ENCODE measurements at places on chromosomes 2 and 18.

GRCh38 chr18:34525244-34525643 lies 184.9 kb upstream of the DTNA start:
- DNase-seq: no peak

DNA sequence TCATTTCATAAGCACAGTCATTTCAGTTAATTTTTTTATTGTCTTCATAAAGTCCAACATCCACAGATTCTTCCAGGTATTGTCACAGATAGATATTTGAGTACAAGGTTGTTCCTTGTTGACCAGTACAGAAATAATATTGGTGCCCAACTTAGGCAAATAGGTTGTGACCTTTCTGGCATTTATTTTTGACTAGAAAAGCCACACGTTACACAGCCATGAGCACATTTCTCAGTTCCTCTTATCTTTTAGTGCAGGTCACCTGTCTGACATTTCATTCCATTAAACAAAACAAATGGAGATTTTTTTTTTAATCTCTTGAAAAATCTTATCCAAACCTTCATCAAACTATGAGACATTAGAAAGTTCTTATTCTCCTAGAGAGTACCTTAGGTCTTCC lies 428.8 kb downstream of the ZNF521 start:
- no peak for DNase-seq

DNA sequence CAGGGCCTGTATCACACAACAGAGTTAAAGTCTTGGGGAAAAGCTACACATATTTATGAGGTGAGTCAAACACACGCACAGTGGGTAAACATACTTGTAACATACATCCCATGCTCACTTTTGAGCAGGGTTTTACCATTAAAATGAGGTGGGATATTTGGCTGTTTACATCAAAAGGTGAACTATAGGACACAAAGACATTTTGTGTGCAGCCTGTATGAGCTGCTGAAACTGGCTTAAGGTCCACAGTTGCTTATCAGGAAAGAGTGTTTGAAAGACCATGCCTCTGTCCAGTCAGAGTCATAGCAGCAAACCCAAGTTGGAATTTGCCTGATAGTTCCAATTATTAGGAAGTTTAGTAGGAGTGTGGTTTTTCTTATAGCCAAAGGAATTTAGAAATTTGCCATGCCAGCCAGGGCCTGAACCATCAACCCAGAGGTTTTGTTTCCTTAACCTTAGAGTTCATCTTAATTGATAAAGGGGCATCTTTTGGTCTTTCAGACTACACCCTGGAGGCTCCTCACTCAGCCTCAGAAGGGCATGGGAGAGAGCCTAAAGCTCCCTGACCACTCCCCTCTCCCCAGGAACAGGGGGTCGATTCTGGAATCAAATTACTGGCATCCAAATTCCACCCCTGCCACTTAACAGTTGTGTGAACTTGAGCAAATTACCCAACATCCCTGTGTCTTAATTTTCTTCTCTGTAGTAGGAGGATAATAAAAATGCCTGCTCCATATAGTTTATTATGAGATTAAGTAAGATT lies 29.9 kb upstream of the L3MBTL4 start:
- DNase-seq: no peak

DNA sequence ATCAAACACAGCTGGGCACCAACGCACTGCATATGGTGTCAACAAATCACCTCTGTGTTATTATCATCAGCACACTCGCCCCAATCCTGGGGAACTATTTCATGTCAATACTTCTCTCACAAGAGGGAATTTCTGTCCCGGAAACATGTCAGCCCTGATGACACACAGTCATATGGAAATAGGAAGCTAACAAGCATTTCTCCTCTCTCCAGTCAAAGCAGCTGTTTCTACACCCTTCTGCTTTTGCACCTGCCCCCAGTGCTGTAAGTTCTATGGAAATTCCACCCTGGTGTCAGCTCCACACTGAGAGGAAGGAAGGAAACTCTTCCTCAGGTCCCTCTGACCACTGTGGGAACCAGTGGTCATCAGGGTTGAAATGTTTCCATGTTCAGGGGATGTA lies 447.6 kb upstream of the ID2 start:
- DNase-seq: no peak

DNA sequence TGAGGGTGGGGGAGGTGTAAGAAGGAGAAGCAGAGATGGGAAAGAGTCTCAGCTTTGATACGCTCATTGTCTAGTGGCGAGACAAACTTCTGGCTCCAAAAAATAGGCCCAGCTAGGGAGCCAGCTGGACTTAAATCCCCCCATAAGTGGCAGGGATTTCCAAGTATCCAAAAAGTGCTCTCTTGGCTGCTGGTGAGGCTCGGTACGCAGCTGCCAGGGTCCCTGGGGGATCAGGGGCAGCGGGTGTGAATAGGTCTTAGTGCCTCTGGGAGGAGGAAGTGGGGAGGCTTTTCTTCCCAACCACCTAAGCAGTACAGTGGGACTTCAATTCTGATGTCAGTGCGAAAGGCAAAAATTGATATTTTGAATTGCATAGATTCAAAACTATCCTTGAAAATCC lies 73.5 kb downstream of the ALK start:
- no peak for DNase-seq

- no peak for DNase-seq
Measured at GRCh38 chr18:79511271-79511670, 115.5 kb downstream of the NFATC1 start.

GRCh38 chr18:25074925-25075324 lies 277.0 kb downstream of the ZNF521 start:
- DNase-seq: no peak

GRCh38 chr2:205675861-205676516 lies 6.3 kb upstream of the NRP2 start:
- DNase-seq: peak; percentile 65

GRCh38 chr2:61926531-61927477 lies 21.3 kb downstream of the COMMD1 start:
- no peak for DNase-seq

DNA sequence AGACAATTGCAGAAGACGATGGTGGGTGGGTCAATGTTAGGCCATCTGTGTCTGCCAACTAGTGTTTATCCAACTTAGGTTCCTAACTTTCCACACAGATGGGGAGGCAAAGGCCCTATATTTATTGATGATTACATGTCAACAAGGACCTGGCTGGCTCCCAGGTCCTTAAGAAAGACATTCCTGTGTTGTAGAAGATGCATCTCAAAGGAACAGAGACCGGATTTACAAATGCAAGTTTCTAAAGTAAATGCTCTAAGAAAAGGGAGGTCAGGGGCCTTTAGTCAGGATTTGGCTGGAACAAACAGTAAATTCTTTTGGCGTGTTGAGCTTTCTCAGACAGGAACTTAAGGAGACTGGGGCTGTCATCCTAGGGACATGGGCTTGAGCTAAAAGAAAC lies 175.0 kb downstream of the SH3BP4 start:
- DNase-seq: no peak

- no peak for DNase-seq
Measured at GRCh38 chr2:127715778-127716449, 14.6 kb downstream of the SFT2D3 start.

- DNase-seq: no peak
Measured at GRCh38 chr2:126877861-126878565, 20.7 kb upstream of the TEX51 start.

- DNase-seq: no peak
Measured at GRCh38 chr2:233823731-233824121, 30.6 kb downstream of the HJURP start.

DNA sequence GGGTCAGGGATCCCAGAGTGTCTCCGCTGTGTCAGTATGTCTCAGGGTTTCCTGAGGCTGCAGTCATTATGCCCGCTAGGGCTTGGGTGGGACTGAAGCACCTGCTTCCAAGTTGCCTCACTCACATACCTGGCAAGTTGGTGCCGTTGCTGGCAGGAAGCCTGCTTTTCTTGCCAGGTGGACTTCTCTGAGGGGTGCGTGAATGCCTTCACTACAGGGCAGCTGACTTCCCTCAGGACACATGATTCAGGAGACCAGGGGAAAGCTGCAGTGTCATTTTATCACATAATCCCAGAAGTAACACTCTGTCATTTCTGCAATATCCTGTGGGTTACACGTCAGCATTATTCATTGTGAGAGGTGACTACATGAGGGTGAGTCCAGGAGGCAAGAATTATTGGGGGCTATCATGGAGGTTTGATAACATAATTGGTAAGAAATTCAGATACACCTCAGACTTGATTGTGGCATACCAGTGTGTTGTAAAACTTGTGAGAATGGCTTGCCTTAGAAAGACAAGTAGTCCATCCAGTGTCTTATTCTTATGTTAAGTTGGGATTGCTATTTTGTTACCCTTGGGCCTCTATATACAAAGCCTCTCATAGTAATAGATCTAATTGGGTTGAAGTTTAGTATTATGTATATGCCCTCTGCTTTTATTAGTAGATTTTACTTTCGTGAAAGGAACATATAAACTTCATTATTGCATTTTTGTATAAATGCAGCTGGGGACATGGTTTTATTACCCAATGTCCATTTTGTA lies 44.1 kb downstream of the NEDD4L start:
- DNase-seq: no peak

DNA sequence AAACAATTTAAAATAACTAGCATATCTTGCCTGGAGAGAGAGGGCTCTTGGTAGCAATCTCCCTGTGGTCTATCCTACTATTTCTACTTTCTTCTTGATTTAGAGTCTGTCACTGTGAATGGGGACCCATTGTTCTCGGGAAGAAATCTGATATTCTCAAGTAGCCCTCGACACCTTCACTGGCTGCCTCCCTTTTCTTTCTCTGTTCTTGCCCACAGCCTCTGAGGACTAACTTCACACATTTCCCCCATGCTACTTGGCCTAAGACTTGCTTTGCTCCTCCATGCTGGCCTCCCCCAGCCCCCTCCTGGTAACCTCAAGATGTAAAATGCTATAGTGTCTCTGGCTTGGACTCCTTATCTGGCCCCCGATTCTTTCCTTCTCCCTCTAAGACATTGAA lies 58.8 kb upstream of the NT5C1B start:
- DNase-seq: no peak

Data from fibroblast of gingiva (primary cell).